ENCODE measurements at places on chromosomes 2 and 18.

DNA sequence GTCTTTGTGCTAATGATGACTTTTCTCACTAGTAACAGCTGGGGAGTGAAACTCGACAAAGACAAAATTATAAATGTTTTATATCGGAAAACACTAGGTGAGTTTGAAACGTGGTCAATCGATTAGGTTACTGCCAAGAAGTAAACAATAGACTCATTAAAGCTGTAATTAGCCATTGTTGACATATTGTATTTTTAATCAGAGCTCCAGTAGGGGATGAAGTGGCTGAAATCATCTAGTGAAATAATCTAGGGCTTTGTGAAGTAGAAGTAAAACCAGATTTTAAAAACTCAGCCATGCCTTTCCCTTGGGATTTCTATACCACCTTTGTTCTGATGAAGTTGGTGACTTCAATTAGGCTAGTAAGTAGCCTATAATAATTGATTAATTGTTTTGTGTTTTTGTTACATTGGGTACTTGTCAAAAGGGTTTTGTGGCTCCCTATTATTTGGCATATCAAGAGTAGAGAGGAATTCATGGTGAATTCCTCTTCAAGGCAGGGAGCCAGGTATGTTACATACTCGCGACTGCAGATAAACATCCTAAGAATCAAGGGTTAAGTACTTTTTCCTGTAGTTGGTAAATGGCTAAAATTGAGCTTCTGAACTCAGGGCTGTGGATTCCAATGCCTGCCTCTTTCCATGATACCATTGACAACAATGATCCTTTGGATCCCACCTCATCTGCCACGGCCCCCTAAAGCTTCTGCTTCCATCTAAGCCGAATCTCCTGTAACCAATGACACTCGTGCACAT lies 31.6 kb downstream of the RAB27B start:
- no peak for DNase-seq

GRCh38 chr2:128261245-128262128 lies 57.2 kb downstream of the HS6ST1 start:
- DNase-seq = no peak

DNA sequence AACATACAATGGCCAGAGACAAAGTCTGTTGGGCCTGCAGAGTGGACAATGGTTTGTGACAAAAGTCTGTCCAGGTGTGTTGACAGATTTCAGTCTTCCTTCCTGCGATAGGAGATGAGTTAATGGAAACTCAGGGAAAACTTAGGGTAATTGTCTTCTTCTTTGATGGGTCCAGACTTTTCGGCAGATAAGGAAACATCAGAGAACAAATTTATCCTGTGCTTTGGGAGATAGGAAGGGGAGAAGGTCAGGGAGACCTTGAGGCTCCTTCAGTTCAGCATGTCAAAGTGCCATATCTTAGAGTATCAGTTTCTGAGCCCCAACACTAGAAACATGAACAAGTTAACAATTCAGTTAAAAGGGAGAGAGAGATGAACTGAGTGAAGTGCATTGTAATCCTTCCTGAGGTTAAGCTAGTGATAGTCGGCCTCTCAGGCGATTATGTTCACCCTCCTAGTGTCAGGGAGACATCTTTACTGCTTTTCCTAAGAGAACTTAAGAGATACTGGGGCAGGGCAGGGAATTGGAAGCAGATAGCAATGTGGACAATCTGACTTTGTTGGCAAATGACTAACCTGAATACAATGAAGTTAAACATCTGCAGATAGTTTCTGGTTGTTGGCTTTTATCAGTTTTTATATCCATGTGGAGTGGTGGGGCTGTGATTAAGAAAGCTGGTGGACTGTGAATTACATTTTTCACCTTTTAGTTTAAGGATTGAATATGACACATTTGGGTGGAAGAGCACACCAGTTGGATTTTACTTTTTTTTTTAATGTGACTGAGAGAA lies 248.8 kb upstream of the FN1 start:
- DNase-seq = no peak

DNA sequence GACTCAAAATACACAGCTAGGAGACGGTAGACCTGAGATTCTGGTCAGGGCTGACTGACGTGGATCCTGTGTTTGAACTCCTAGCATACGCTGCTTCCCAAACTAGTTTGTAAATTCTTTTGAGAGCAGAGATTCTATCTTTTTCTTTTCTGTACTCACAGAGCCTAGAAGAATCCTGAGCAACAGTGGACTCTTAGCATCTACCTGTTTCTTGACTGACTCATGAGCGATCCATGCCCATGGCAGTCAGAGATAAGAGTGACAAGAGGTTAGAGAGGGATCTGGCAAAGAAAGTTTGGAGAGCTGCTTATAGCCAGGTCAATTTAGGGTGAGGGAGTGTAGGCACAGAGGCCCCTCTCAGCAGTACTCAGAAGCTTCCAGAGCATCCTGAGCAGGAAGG lies 41.1 kb upstream of the PPP1CB start:
- no peak for DNase-seq

DNA sequence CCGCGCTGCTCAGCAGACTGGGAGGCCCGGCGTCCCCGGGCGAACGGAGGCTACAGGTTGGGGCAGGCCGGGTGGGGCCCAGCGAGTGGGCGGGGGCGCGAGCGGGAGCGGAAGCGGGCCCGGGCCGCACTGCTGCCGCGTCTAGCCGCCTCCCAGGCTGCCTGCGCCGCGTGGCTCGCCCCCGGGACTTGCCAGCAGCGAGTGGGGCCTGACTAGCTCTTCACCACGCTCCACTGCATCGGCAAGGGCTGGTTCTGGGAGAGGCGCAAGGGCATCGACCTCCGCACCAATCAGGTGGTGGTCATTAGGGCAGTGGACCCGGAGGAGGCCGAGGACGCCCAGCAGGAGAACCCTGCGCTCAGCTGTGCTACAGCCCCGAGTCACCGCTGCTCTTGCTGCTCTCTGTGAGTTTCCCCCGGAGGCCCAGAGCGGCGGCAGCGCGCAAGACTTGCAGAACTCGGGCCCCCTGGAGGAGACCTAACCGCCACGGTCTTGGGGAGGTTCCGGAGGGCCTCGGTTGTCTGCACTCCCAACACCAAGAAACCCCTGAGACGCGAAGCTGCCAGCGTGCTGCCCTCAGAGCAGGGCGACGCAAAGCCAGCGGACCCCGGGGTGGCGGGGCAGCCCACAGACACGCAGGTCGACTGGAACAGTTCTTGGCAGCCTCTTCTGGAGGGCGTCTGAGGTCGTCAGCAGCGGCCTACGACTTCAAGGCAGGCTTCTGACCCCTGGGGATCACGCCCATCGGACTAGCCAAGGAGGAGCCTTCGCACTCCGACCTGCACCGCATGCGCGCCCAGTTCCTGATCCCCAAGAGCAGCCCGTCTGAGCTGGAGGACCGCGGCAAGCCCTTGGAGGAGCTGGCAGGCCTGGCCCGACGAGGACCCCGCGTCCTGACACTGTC lies 27.2 kb upstream of the PTPN2 start:
- peak; percentile 48 for DNase-seq
